T47D (cell line): ENCODE measurements at places on chromosomes 5 and 9.
A peak's percentile ranks its signal among the peaks of the same experiment; 100 is the strongest.

DNA sequence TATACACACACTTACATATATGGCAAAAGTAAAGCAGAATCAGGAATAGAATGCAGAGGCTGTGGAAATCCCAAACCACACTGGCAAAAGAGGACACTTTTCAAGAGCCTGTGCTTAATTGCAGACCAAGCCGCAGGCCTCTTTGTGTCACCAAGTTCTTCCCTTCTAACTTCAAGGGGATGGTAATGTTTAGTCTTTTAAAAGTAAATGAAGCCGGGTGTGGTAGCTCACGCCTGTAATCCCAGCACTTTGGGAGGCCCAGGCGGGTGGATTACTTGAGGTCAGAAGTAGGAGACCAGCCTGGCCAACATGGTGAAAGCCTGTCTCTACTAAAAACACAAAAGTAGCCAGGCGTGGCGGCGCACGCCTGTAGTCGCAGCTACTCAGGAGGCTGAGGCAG lies 28.7 kb downstream of the ROR2 start:
- no peak for DNase-seq

- no peak for DNase-seq
These were observed 10.9 kb downstream of the SLC12A7 start for GRCh38 chr5:1100664-1101574.

DNA sequence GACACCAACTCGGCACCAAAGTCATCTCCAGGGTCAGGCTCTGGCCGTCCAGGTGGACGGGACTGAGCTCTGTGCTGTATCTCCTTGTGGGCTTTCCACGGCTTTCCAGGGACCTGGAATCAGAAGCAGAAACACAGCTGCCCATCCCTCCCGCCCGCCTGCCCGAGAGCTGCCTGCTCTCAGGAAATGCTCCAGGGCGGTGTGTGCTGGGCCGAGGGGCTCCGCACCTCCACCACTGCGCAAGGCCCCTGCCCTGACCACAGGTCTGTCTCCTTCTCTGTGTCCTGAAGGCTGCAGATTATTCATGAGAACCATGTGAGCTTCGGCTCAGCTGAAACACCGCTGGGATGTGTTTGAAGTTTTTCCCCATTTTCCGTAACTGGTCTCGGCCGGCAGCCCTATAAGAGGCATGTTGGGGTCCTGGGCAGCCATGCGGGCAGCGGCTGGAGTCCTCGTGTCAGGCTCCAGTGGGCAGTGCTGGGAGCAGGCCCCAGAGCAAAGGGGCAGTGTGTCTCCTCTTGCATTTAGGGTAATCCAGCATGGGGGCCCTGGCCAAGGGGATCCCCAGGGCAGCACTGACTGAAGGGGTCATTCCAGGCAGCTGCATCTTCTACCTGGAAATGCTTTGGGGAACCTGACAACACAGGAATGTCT lies 22.8 kb downstream of the NKD2 start:
- no peak for DNase-seq

DNA sequence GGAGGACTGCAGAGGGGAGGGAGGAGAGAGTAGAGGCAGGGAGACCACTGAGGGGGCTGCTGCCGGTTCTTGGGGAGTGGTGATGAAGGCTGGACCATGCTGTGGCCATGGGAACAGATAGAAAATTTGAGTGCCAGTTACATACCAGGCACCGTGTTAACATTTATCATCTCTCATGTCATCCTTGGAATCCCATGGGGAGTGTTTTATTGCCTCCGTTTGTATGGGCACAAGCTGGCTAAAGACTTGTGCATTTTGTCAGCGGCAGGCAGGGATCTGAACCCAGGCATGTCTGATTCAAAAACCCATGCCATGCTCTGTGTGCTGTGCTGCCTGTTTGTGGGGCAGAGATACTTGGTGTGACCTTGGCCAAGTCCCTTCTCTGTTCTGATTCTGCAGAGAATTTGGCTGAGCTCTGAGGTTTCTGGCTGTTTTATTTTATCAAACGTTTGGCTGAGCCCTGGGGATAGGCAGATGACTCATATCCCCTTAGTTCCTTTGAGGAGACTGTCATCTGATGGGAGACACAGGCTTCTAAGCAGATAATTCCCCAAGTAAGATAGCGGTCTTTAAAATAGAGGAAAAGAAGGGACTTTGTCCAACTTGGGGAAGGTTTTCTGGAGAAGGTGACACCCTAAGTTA lies 22.2 kb downstream of the COL27A1 start:
- no peak for DNase-seq

GRCh38 chr9:131873891-131874440 lies 134.1 kb upstream of the RAPGEF1 start:
- no peak for DNase-seq

DNA sequence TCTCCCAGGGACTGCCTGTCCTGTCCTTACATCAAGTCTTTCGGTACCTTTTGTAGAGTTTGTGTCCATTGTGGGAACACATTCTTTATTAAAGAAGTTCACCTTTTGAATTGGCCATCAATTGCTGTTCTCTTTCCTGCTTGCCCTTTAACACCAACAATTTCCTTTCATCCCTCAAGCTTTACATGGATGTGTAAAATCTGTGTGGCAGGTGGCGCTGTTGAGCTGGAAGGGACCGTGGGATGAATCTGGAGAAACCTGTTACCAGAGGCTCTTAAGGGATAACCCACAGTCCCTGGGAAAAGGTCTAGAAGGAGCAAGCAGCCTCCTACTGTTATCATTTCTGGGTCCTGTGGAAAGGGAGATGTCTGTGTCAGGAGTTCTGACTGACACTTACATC lies 7.9 kb upstream of the ZFP62 start:
- peak; percentile 72 for DNase-seq

- no peak for DNase-seq
These were observed 65.3 kb downstream of the FAM174A start for GRCh38 chr5:100600298-100600994.

DNA sequence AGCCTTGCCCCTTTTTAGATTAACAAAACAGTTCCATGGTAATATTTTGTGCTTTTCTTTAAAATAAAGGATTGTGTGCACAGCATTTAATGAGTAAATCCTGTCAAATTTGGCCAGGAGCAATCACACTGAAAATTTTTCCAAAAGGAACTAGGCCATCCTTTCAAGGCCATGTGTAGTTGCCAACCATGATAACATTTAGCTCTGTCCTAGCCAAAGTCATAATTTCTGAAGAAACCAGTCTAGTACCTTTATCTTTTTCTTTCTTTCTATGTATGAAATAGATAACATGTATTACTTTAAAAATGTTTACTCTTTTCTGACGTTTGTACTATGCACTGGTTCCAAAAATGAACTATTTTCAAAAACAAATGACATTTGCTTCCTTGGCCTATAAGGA lies 143.7 kb downstream of the PBX3 start:
- DNase-seq, result no peak
